ENCODE measurements at places on chromosomes 3 and 15. TPM values are rescaled to one million over a fixed set of nuclear protein-coding genes. Genes with fewer than 3 reads are reported as not detected.

GRCh38 chr3:33141006-33141405 is 27.2 kb downstream of the CRTAP start:
- no peak for DNase-seq

- no peak for DNase-seq
Measured at GRCh38 chr15:89627256-89627970, 27.9 kb downstream of the KIF7 start.

NR2E3 gene
- not detected for total RNA-seq

RTP4 gene
- 0.59 TPM for total RNA-seq

TNFAIP8L3 gene
- 7.7 TPM for total RNA-seq

XIRP1 gene
- 319 TPM for total RNA-seq

TRIM42 gene
- total RNA-seq, result not detected

NR1I2 gene
- 0.82 TPM for total RNA-seq
